ENCODE measurements at places on chromosomes 13 and 19. TPM values are rescaled to one million over a fixed set of nuclear protein-coding genes. Genes with fewer than 3 reads are reported as not detected.

Gene RNF113B
- total RNA-seq, result not detected

Gene ZNF506
- 59.4 TPM for total RNA-seq

Gene PPM1N
- total RNA-seq, result 0.76 TPM

Gene CYP4F11
- total RNA-seq, result not detected

Gene HRC
- total RNA-seq, result 28.8 TPM

Gene ZBTB32
- not detected for total RNA-seq

Gene KIR3DL2
- total RNA-seq, result not detected

Gene RASIP1
- 23.2 TPM for total RNA-seq

Gene ADM5
- 0.76 TPM for total RNA-seq

Measured in metanephros (tissue), 2 donors.